AG04450 (cell line): ENCODE measurements at places on chromosomes 11 and 22. TPM values are rescaled to one million over a fixed set of nuclear protein-coding genes. Genes with fewer than 3 reads are reported as not detected.
A peak's percentile ranks its signal among the peaks of the same experiment; 100 is the strongest.

GRCh38 chr11:35618497-35619115 lies 346 bp downstream of the FJX1 start:
- no peak for DNase-seq

GRCh38 chr11:64102005-64102738 lies 63.7 kb downstream of the MACROD1 start:
- DNase-seq, result no peak

- no peak for DNase-seq
Observed at GRCh38 chr11:122359081-122359571, 243.1 kb upstream of the BLID start.

GRCh38 chr22:44546686-44547310 lies 48.8 kb upstream of the RTL6 start:
- no peak for DNase-seq

DNA sequence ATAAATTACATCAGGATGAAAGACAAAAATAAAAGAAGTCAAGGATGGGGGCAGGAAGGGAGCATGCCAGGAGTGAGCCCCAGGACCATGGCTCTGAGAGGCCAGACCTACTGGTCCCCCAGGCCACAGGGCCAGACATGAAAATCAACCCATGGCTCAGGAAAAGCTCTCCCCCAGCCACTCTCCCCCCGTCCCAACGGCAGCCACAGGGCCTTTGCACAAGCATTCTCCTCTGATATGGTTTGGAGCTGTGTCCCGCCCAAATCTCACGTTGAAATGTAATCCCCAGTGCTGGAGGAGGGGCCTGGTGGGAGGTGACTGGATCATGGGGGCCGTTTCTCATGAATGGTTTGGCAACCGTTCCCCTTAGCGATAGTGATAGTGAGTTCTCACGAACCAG lies 80.8 kb upstream of the ANO1 start:
- DNase-seq, result no peak

DNA sequence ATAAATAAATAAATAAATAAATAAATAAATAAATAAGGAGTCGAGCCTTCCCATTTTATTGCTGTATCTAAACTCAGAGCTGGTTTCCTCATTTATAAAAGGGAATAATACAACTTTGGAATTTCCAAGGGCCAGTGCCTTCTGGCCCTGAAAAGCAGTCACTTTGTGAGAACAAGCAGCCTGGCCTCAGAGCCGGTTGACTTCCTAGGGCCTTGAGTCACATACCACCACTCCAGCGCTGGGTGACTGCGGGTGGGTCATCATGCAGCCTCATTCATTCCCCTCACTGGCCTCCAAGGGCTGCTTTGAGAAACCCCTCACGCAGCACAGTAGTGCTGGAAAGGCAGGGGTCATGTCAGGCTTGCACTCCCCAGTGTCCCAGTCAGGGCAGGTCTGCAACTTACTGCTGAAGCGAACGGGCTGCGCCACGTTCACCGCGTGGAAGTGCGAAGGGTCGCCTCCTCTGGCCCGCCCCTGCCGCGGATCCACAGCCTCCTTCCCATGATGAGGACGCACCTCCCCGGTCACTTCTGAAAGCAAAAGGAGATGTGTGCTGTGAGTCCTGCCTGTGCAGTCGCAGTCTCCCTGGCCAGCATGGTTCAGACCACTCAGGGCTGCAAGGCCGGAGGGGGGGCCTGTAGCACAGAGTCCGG lies 54.4 kb downstream of the DGCR2 start:
- DNase-seq, result no peak

- peak; percentile 71 for DNase-seq
Observed at GRCh38 chr11:62025487-62026105, 58.2 kb upstream of the FTH1 start.

GRCh38 chr11:122242731-122243130 lies 126.7 kb upstream of the BLID start:
- DNase-seq, result no peak

- DNase-seq, result no peak
Observed at GRCh38 chr11:93840180-93840579, 10.2 kb downstream of the VSTM5 start.

DNA sequence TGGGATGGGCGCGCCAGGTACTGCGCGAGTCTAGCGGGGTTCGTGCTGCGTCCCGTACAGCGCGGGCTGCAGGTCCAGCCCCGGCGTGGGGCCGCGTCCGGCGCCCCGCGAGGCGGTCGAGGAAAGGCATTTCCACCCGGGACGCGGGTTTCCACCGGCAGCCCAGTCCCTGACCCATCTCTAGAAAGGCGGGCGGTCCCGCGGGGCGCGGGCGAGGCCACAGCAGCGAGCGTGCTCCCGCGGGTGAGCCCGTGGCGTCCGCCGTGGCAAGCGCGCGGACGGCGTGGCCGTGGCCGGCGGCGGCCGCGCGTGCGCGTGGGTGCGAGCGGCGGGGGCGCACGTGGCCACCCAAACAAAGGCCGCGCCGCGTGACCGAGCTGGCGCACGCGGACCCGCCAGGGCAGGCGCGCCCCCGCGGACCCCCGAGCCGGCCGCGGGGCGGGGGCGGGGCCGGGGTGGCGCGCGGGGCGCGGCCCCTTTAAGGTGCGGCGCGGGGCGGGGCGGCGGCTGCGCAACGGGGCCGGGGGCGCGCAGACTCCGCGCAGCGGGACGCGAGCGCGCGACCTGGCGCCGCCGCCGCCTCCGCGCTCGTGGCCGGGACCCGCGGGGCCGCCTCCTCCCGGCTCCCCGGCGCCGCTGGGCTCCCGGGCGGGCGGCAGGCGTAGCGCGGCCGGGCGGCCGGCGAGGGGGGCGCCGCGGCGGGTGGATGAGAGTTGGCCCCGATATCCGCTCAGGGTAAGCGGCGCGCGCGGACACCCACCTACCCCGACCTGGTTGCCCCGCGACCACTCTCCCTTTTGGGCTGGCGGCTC lies 39.3 kb upstream of the CELSR1 start:
- DNase-seq, result no peak

DNA sequence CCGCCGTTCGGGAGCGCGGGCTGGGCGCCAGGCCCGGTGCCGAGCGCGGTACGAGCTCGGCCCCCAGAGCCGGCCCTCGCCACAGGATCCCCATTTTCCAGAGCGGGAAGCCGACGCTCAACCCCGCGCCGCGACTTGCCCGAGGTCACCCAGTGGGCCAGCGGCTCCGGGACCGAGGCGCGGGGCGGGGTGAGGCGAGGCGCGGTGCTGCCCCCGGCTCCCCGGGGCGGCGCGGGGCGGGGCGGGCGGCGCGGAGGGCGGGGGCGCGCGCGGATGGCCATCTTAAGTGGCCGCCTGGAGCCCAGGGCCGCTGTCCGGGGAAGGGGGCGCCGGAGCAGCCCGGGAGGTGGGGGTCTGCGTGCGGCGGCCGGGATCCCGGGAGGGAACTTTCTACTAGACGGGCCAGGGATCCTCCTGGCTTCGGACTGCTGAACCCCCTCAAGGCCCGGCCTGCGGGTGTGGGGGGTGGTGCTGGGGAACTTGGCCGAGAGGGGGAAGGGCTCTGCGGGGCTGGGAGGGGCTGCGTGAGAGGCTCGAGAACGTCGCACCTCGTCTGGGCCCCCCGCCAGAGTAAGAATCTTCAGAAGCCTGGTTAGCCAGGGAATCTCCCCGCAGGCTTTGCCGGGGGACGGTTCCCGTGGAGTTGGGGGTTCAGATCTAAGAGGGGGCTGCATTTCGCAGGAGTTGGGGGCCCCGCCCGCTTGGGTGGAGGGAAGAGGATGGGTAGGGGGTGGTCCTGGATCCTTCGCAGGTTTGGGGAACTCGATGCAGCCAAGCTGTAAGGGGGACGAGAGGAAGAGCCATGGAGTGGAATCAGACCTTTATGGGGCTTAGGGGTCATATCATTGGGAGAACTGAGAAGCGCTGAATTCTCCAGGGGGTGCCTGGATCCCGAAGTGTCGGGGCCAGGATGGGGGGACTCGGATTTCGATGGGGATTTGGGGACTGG lies 678 bp upstream of the INPPL1 start:
- DNase-seq, result no peak

DNA sequence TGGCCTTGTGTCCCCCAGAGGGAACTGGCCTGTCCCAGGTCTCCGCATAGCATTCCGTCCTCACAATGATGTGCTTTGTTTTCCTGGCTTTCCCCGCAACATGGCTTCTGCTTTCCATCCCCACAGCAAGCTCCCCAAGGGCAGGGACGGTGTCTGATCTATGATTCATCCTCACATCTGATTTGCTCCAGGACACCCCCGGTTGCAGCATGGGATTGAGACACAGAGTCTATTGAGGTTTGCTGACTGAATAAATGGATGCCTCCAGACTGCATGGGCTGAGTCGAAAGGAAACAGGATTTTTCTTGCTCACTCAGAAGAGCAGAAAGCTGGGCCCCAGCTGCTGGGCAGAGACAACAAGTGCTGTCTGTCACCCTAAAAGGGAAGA lies 40.2 kb downstream of the LMO1 start:
- no peak for DNase-seq

The ACCSL gene
- polyA plus RNA-seq, result not detected in 2 replicates

GRCh38 chr11:117220999-117221774 lies 10.7 kb downstream of the PCSK7 start:
- DNase-seq, result no peak

The CASTOR1 gene
- polyA plus RNA-seq, result 12.0 and 15.3 TPM in 2 replicates

- no peak for DNase-seq
Observed at GRCh38 chr11:127451861-127452260, 451.3 kb upstream of the KIRREL3 start.

The RFPL3 gene
- not detected in 2 replicates for polyA plus RNA-seq

GRCh38 chr11:73963861-73964260 lies 13.0 kb downstream of the DNAJB13 start:
- no peak for DNase-seq

- no peak for DNase-seq
Observed at GRCh38 chr22:23896523-23897186, 2.5 kb downstream of the MIF start.

The NDUFC2 gene
- 128 and 136 TPM in 2 replicates for polyA plus RNA-seq

The OR8A1 gene
- polyA plus RNA-seq, result not detected in 2 replicates

DNA sequence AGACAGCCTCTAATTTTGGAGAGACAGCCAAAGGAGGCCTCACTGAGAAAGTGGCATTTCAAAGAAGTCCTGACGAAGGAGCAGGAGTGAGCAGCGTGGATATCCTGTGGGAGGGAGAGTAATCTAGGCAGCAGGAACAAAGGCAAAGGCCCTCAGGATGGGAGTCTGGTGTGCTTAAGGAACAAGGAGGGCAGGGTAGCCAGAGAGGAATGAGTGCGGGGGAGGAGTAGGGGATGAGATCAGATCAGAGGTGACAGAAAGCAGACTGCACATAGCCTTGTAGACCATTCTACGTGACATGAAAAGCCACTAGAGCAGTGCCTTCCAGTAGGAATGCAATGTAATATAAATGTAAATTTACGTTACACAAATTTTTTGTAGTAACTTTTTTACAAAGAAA lies 5.6 kb downstream of the SLC36A4 start:
- no peak for DNase-seq

The KLHDC7B gene
- polyA plus RNA-seq, result 0.02 and 0.04 TPM in 2 replicates

- DNase-seq, result no peak
Observed at GRCh38 chr11:2449548-2450320, 4.9 kb downstream of the KCNQ1 start.

DNA sequence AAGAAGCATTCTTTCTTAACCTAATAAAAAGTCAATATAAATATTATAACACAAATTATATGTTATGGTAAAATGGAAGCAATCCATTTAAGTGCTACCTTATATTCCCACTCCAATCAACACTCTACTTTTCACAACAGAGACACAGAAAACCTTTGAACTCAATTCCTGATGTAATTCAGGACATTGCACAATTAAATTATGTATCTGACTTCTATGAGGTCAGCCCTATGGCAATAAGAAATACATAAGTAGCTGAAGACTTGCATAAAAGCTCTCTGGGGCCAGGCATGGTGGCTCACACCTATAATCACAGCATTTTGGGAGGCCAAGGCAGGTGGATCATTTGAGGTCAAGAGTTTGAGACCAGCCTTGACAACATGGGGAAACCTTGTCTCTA lies 6.8 kb downstream of the OR4D10 start:
- no peak for DNase-seq

- DNase-seq, result no peak
Observed at GRCh38 chr11:43360361-43361032, 1.8 kb downstream of the TTC17 start.

The OR6A2 gene
- polyA plus RNA-seq, result 0.02 and 0.06 TPM in 2 replicates

The MOGAT2 gene
- not detected in 2 replicates for polyA plus RNA-seq

DNA sequence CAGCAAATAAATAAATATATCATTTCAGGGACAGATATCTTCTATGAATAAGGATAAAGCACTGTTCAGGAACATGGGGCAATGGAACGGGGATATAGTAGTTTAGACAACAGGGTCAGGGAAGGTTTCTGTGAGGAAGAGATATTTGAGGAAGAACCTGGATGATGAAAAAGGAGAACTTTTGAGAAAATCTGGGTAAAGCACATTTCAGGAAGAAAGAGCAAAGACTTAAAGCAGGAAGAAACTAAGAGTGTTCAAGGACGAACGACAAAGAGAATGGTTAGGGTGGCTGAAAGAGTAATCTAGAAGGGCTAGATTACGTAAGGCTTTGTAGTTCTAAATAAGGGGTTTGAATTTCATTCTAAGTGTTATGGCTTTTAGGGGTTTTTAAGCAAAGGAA lies 12.7 kb downstream of the DDI1 start:
- DNase-seq, result no peak

- no peak for DNase-seq
Observed at GRCh38 chr22:48798281-48799226, 1029.1 kb downstream of the BRD1 start.

GRCh38 chr22:49331223-49331815 lies 496.4 kb downstream of the BRD1 start:
- no peak for DNase-seq

DNA sequence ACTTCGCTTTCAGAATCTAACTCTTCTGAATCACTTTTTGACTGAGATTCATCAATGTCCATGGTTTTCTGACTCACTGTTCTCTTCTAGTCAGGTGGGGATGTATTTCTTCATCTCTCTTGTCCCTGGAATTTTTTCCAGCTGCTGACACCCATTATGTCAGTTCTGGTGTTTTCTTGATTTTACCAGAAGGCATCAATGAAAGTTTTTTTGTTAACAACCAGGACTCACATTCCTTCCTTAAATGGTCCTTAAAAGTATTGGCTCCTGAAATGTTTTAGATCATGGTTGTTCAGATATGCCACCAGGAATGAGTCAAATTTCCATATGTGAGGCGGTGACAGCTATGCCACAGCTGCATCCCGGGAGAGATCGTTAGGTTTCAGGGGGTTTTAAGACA lies 12.9 kb downstream of the MICAL2 start:
- DNase-seq, result peak; percentile 39

- no peak for DNase-seq
Observed at GRCh38 chr11:119940401-119940976, 197.4 kb downstream of the TRIM29 start.
